A673 (cell line): ENCODE measurements at places on chromosomes 7 and 10.
A peak's percentile ranks its signal among the peaks of the same experiment; 100 is the strongest.

GRCh38 chr10:32153931-32154330 lies 97.7 kb upstream of the KIF5B start:
- DNase-seq, result no peak

DNA sequence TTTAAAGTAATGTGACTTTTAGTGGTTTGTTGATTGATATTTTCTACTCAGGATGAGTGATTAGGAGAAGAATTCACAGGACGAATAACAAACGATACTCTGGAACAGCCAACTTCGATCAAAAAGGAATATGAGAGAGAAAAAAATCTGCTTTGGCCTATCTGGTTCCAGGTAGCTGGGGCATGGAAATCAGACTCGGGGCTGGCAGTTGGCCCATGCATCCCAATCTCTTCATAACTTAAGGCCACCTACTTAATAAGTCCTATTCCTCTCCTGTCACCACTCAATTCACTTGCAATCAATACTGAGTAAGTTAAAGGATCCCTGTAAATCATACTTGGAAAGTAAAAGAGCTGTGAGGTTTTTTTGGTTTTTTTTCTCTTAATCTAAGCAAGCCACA lies 1116.2 kb downstream of the SORCS3 start:
- no peak for DNase-seq

- peak; percentile 1 for DNase-seq
Measured at GRCh38 chr10:52172581-52172980, 141.5 kb upstream of the DKK1 start.

DNA sequence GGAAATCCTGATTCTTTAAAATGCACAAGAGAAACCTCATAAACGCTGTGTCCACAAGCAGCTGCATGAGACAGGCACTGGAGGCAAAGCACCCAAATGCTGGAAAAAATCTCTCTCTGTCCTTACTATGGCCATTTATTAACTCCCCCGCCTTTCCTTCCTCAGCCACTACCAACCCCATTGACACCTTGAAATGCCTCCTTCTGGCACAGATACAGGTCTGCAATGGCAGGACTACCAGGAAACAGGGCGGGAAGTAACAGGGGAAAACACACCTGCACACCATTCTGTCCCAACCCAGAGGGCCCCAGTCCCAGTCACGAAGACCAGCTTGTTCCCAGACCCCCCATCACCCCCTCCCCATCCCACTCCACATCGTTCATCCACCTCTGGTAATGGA lies 224.3 kb downstream of the PARD3 start:
- DNase-seq, result no peak

DNA sequence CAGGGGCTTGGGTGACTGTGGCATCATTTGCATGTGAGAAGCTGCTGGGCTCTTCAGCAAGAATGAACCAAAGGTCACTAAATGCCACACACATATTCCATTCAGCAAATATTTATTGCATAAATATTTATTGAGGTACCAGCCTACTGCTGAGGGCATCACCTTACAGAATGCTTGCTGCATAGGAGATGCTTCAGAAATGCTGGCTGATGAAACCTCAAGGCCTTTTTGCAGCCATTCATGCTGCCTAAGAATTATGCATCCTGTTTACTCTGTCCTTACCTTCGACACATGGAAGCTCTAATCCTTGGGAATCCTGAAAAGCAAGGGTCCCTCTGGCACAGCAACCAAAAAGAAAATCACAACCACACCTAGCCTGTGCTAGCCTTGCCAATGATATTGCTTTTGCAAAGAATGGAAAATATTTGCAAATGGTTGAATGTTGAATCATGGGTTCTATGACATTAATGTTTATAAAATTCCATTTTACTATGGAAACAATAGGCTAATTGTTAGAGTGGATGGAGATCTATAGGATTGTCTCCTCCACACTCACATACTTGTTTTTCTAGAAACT lies 79.6 kb downstream of the PCGF5 start:
- no peak for DNase-seq

DNA sequence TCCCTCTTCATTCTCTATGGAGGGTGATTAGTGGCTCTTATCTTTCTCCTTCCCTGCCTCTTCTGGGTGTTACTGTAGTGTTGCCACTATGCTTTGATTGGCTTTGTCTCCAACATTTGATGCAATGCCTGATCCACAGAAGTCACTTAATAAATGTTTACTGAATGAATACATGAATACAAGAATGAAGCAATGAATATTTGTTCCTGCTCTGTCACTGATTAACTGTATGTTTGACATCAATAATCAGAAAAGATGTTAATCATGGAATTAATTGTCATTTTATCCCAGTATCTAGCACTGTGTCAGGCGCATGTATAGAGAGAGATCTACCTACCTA lies 4.3 kb downstream of the ANK3 start:
- no peak for DNase-seq

DNA sequence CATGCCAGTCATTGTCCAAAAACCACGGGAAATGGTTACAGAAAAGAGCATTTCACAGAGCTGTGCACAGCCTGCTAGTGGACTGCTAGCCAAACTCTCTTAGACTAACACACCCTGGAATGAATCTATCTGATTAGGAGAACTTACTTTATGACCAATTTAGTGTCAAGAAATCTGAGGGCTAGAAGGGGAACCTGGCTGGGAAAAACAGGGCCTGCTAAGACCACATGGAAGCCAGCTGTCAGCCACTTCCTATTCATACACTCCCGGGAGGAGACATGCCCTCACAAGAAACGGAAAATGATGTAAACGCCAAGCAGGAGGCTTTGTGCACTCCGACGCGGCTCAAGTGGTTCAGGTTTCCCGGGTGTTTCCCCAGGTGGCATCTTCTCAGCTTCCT lies 54.8 kb downstream of the MPP7 start:
- no peak for DNase-seq

DNA sequence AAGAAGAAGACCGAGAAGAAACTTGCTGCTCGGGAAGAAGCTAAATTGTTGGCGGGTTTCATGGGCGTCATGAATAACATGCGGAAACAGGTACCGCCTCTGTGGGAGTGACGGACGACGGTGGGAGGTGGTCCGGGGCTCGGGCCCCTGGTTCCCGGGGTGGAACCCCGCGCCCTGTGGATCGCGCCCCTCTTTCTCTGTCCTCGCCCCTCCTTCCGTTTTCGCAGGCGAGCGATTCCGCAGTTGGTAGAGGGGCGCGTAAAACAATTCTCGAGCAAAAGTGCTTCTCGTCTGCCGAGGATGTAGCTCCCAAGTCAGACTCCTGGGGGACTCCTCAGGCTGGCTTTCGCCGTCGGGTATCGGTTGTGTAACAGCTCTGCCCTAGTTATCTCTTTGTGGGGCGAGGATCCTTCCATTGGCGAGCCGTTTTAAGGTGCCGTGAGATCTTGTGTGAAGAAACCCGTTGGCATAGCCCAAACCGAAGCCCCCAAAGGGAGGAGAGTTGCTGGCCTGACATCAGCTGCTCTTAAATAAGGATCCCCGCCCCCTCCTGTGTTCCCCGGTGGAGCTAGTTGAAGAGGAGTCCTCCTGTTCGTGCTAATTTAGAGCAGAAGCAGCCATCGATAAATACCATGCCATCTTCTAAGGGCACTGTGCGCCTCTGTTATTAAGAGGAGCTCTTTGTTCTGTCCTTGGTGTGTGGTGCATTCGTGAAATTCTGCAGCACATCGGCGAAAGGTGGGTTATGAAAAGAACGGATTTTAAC lies 655 bp downstream of the KLHL7 start:
- DNase-seq, result peak; percentile 79

DNA sequence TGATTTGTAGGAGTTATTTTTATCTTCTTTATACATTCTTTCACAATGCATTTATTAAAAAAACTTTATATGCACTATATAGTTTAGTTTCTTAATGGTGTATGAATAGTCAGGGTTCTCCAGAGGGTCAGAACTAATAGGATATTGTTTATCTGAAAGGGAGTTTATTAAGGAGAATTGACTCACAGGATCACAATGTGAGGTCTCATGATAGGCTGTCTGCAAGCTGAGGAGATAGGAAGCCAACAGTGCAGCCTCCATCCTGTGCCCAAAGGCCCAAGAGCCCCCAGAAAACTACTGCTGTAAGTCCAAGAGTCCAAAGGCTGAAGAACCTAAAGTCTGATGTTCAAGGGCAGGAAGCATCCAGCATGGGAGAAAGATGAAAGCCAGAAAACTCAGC lies 192.8 kb upstream of the AHR start:
- no peak for DNase-seq

DNA sequence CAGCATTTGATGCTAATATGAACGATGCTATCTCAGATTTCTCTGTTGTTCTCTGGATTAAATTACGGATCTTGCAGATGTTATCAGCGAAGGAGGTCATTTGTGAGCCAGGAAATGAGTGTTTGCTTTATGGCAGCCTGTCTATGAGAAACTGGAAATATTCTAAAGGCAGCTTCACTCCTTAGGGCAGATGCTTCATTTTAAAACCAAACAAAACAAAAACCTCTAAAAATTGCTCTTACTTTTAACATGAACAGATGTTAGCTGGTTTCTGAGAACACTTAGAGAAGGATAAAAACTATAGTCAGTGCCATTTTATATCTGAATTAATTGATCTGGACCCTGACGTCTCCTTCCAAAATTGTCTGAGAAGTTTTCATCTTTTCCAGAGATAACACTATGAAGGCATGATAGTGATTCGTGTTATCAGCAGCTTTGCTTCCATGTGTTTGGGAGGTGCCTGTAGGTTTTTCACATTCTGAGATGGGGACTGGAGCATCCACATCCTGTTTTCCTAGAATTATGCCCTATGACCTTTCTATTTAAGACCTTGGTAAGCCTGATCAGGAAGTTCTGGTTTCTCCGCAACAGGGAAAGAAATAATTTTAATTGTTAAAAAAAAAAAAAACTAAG lies 53.1 kb downstream of the CPED1 start:
- no peak for DNase-seq

DNA sequence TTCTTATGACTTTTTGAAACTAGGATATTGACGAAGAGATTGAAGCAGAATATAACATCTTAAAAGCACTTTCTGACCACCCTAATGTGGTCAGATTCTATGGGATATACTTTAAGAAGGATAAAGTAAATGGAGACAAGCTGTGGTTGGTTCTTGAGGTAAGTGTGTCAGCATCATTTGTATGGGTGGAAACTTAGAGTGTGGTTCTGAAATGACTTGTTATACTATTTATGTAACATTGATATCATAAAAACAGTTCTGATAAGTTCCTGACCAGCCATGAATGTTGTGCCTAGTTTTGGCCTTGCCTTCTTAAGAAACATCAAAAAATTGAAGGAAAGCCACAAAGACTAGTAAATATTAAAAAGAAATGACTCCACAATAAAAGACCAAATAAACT lies 20.8 kb downstream of the MYO3A start:
- no peak for DNase-seq

GRCh38 chr10:117163061-117163953 lies 25.2 kb upstream of the VAX1 start:
- peak; percentile 76 for DNase-seq

- DNase-seq, result no peak
Measured at GRCh38 chr10:71675295-71675970, 44.1 kb downstream of the C10orf105 start.

GRCh38 chr10:69089638-69090599 lies 2.0 kb downstream of the SRGN start:
- DNase-seq, result no peak

DNA sequence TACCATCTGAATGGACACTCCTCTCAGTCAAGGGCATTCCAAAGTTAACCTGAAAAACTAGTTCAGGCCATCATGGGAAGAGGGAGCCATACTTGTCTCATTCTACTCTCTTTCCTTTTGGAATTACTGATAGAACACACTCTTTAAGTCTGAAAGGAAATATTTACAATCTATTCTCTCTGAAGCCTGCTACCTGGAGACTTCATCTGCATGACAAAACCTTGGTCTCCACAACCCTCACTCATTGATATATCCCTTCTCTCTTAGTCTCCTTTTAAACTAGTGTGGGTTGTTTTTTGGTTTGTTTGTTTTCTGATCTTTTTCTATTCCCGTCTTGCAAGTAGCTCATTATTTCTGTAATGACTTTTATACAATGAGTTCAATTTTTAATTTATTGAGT lies 169.5 kb downstream of the C1GALT1 start:
- DNase-seq, result no peak

DNA sequence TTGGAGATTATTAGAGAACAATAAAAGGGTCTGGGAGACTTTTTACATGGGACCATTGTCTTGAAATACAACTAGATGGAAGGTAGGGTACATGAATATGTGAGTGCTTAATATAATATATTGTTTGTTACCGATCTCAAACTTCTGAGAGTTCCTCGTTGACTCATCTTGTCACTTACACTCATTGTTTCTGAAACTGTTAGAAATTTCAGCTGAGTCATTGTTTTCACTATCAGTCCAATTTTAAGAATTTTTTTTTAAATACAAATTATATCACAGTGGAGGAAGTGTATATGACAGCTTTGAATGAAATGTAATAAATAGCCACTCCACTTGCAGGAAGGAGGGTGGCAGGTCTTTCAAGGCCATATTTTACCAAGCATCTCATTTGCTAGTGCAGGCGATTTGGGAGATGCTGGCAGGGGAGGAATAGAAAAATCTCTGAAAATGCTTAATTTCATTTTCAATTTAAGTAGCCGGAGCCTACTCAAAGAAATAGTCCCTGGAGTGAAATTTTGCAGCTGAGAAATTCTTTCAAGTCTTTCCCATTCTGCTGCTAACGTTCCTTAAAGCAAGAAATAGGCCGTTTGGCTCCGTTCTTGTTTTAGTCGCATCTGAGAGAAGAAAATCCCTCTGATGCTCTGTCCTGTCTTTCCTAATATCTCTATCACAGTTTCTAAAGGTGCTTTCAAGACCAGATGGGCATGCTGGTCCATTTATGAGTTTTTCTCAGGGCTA lies 1404.2 kb upstream of the CELF2 start:
- DNase-seq, result no peak

GRCh38 chr10:130105724-130106123 lies 4.9 kb downstream of the C10orf143 start:
- no peak for DNase-seq

GRCh38 chr10:76197293-76197692 lies 765.9 kb downstream of the LRMDA start:
- DNase-seq, result no peak

DNA sequence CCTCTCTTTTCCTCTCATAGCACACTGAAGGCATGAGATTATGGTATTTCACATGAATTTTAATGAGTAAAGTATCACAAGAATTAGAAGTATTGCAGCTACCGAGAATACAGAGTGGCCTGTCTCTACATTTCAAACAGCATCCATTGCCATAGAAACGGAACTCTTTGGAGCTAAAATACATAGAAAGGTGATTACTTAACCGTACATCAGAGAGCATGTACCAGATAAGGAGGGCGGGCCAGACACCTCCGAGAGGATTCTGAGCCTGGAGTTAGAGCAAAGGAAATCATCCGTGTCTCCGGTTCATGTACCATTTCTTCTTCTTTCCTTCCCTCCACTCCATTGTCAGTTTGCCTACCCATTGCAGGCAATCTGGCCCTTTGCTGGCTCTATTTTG lies 196.7 kb downstream of the KLF6 start:
- no peak for DNase-seq
